ENCODE measurements at places on chromosomes 5 and 9.

- DNase-seq = no peak
Observed at GRCh38 chr5:87361536-87362213, 51.1 kb downstream of the CCNH start.

GRCh38 chr5:2293906-2294305 lies 411.2 kb upstream of the IRX4 start:
- DNase-seq = no peak

- no peak for DNase-seq
Observed at GRCh38 chr5:32273821-32274220, 38.9 kb downstream of the MTMR12 start.

DNA sequence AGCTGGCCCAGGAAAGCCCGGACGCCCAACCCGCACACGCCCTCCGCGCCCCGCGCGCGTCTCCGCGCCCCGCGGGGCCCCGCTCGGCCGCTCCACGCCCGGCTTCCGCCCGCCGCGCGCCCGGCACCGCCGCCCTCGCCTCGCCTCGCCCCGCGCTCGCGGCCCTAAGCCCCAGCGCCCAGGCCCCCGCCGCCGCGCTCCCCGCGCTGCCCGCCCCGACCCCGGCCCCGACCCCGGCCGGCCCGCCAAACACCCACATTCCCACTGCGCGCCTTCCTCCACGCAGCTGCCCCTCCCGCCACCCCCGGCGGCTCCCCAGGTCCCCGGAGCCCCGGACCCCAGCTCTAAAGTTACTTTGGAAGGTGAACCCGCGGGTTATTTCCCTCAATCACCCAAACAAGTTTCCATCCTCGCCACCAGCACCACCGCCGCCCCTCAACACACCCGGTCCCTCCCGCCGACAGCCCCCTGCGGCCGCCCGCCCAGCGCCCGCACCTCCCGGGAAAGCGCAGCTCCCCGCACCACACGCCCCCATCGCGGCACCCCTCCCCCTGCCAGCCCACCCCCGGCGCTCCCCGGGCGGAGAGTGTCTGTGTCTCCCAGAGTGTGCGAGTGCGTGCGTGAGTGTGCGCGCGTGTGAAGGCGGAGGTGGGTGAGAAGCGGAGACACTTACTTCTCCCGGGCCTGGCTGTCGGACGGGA lies 439 bp downstream of the SSBP2 start:
- DNase-seq = no peak

DNA sequence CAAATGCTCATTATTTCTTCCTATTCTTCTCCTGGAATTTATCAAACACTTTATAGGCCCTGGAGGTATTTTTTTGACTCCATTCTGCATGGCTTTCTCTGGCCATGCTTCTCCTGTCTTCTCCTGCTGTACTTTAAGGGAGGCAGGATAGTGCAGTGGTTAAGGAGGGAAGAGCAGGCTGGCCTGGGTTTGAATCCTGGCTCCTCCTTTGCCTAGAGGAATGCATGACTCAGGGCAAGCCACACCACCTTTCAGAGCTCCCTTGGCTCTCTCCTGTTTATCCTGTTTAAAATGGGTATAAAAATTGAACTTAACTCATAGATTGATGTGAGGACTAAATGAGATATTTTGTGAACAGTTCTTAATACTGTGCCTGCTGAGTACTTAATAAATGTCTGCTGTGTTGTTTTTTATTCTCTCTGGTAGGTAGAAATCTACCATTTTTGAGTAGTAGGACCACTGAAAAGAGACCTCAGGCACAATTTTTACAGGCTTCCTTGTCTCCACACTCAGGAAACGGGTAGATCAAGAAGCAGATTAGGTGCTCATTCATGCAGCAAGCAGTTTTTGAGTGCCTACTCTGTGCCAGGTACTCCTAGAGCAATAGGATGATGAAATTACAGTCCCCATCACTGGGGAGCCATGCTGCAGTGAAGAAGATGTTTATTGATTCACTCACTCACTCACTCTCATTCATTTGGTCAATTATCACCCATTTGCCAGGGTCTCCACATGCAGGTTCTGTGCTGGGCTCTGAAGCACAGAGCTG lies 32.7 kb upstream of the ARAP3 start:
- no peak for DNase-seq
